Stimulated activated CD8-positive, alpha-beta memory T cell treated with anti-CD3 and anti-CD28 coated beads, Interleukin-15, amount 100 ng/mL, for 1 hour (primary cell): ENCODE measurements at places on chromosomes 2 and 18.

- DNase-seq = no peak
Measured at GRCh38 chr2:229083606-229084340, 187.3 kb downstream of the PID1 start.

- no peak for DNase-seq
Measured at GRCh38 chr18:44679914-44680272, 795 bp upstream of the SETBP1 start.

DNA sequence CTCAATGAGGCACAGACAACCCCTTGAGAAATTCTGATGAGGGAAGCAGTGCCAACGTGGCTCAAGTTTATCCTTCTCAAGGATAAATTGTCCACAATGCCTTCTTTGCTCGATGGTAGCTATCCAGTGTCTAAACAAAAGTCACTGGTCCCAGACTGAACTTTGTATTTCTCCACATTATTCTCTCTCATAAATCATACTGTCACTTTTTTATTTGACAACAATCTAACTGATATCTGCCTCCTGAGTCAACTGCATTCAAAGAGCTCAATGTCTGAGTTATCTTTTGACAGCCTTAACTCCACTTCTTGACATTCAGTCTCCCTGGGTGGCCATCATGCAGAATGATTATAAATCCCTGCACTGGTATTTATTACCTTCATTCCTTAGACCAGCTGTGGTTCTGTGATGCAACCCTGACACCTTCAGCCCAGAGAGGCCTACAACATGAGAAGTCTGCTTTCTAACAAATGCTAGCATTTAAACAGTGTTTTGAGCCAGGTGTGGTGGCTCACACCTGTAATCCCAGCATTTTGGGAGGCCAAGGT, 38.2 kb downstream of the IMMT start:
- no peak for DNase-seq

- no peak for DNase-seq
Measured at GRCh38 chr2:149906886-149907285, 319.3 kb upstream of the MMADHC start.

- no peak for DNase-seq
Measured at GRCh38 chr2:234454433-234454832, 42.4 kb downstream of the ARL4C start.

DNA sequence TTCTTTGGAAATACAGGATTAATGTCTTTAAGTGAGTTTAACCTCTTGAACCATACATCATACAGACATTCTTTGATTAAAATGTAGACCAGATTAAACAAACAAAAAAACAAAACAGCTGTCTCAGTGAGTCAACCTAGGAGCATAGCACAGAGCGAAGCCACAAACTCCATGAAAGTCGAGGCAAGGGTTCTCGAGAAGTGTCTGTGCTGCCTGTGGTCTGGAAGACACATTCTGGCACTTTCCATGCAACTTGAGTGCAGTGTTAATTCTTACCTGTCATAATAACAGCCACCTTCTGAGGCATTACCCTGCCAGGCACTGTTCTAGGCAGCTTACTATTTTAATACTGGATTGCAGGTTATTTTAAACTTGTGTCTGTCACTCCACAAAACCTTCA, 435.5 kb upstream of the MMADHC start:
- DNase-seq = no peak

DNA sequence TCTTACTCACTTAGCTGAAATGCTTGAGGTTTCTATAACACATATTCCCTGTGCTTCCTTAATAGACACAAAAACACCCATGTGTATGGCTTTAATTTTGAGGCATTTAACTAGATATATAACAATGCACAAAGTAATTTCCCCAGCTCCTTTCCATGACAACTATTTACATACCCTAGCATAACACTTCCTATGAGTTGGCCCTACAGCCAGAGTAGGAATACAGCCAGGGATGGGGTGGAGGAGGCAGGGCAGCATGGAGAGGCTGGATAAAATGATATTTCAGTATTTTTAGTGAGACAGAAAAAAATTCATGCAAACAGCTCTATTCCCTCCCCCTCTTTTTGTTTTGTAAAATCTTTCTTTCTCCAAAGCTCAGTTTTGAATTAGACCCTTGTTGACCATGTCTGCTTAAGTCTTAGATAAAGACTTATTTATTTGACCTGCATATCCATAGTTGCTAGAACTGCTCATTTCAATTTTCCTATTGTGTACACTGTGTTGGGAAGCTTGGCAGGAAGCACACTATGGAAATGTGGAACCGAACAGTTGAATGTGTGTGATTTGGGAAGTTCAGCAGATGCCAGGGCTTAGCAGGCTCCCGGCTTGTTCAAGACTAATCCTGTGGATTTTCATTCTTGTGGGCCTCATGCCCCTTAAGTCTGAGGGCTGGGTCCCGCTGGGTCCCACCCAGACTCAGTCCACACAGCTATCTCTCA, 11.2 kb upstream of the B3GNT2 start:
- no peak for DNase-seq

DNA sequence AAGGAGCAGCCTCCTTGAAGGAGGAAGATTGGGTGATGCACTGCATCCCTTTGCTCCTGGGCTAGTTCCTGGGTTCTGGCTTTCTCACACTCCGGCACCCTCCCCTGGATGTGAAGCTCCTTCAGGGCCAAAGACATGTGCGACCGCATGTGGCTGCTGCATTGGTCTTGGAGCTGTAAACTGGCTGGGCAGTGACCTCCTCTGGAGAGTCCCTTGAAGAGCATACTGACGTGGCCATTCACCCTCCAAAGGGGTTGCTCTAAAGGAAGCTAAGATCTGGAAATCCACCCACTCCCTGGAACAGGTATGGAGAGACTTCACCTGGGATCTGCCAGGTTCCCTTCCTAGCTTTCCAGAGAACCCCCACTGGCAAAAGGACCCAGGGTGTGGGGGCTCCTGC, 62.1 kb downstream of the TMEM17 start:
- DNase-seq = no peak

GRCh38 chr18:76482971-76483691, 11.9 kb downstream of the ZNF516 start:
- DNase-seq = no peak

GRCh38 chr2:121455446-121455845, 75.2 kb upstream of the RNU4ATAC start:
- no peak for DNase-seq

- DNase-seq = no peak
Measured at GRCh38 chr2:222105046-222105445, 193.8 kb downstream of the PAX3 start.

- no peak for DNase-seq
Measured at GRCh38 chr2:136045344-136045743, 59.9 kb upstream of the DARS1 start.

DNA sequence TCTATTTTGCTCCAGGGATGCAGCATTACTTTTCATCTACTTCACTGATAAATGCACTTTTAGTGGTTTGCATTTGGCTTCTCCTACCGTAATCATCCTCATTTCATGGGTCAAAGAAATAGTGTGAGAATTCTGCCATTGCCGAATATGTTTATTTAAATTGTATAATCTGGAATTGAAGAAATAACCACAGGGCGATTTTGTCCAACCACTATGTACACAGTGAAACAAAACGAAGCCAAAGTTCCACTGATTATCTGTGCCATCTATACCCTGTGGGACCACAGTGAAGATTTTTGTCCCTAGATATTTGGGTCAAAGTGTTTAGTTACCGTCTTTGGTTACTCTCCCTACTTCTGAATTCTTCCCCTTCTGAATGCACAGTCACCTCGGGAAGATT, 888.6 kb upstream of the NRXN1 start:
- DNase-seq = no peak

DNA sequence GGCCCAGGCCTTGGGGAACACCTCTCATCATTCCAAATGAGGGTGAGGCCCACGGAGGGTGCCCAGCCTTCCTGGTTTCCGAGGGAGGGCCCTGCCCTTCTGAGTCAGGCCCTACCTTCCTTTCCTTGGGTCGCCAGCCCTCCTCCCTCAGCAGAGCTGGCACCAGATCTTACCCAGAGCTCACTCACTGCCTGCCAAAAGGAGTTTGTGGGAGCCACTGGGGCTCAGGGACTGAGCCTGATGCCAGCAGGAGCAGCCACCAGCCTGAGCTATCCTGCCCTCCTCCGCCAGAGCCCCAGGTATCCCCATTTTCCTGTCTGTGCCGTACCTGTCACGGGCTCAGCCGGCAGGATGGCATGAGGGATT, 64.1 kb downstream of the NRP2 start:
- no peak for DNase-seq

- DNase-seq = no peak
Measured at GRCh38 chr2:216596980-216597509, 36.2 kb upstream of the IGFBP2 start.

DNA sequence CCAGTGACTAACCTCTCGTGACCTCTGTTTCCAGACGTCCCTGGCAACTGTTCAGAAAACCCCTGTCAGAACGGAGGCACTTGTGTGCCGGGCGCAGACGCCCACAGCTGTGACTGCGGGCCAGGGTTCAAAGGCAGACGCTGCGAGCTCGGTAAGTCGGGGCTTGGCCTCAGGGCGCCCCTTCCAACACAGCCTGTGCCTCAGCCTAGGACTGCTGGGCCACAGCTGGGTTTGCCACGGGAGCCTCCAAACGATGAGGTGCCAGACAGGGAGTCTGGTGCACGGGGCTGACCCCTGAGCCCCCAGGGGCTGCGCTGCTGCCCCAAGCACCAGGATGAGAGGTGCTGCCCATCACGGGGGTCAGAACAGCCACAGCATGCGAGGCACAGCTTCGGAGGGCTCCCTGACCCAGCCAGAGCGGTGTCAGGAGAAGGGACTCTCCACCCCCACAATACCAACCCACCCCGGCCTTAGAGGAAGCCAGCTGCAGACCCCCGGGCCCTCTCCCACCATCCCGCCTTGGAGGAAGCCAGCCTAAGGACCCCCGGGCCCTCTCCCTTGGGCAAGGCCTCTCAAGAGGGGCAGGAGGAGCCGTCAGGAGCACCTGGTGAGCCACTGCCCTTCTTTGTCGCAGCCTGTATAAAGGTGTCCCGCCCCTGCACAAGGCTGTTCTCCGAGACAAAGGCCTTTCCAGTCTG, 20.3 kb downstream of the MTERF4 start:
- no peak for DNase-seq

DNA sequence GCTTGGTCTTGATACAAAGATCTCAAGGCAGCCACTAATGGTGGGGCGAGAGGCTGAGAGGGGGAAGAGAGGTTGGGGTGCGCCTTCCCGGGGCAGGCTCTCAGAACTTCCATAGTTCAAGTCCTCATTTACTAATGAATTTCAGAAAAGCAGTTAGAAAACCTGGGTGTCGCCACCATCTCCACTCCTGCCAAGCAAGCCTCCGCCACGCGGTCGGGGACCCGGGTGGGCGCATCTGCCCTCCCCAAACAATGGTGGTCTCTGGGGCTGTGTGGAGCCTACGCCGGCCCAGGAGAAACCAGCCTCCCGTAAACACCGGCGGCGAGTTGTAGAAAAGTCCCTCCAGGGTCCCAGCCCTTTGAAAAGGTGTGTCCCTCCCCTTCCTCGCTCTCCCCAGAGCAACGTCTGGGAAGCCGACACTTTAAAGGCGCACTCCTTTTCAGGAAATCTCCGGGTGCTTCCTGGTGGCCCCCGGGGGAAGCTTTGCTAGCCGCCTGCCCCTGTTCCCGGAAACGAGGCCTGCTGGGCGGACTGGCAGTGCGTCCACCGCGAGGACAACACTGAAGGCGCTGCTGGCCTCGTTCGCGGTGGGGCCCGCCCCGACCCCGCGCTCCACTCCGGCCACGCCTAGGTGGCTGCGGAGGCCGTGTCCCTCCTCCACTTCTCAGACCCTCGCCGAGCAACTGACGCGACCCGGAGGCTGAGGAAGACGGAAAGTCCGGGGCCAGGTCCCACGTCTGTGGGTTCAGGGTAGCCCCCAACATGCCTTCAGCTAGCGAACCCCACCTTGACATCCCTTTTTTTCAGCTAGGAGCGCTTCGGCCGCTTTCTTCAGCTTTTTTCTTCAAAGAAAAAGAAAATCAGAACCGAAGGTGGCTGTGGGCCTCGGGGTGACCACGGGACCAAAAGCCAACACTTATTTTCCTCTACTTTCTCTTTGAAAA, 16.8 kb downstream of the EVX2 start:
- no peak for DNase-seq

- DNase-seq = no peak
Measured at GRCh38 chr2:213167271-213167930, 16.0 kb upstream of the IKZF2 start.

DNA sequence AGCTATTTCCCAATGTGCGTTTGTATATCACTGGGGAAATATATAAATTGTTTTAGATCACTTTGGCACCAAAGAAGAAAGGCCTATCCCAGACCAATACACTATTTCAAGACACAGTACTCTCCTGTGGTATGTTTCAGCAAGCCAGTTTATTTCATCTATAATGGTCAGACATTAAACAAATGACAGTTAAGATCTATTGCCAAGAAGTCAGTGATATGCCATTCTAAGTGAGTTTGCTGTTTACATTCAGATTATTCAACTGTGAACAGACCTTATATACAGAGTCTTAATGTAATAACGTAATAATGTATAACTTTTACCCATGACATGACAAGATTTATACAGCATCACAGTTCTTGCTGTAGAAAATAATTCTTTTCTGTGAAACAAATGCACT, 352.7 kb downstream of the CDH7 start:
- DNase-seq = no peak

GRCh38 chr2:128202791-128203190, 111.8 kb downstream of the UGGT1 start:
- DNase-seq = no peak

DNA sequence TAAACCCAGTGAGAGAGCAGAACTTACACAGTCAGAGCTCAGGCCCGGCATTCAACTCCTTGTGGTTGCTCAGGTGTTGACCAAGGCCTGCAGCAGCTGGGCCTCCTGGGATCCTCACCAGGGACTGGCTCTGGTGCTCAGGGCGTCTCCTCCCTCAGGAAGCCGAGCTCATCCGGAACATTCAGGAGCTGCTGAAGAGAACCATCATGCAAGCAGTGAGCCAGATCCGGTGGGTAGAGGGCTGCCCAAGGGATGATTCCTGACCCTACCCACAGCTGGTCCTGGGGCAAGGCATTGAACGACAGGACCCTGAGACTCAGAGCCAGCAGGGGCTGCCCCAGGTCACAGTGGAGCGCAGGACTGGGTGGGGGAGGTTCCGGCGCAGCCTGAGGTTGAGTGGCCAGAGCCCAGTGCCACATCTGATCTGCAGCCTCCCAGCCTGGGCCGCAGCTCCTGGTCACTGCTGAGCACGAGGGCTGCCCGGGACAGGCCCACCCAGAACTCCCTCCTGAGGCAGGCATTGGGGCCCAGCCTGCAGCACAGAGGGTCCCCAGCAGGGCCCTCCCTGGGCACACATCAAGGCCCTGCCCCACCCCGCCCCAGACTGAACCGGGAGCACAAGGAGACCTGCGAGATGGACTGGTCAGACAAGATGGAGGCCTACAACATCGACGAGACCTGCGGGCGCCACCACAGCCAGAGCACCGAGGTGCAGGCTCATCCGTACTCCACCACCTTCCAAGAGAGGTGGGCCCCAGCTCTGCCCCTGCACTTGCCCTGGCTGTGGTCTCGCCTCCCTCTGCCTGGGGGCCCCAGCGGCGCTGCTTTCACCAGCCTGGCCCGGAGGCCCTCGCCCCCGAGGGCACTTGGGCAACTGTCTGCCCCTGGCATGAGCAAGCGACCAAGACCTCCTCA, 2.4 kb downstream of the TEKT4 start:
- no peak for DNase-seq
